ENCODE measurements at places on chromosomes 3 and 15.

- DNase-seq: no peak
Observed at GRCh38 chr3:161558236-161558635, 61.6 kb downstream of the OTOL1 start.

GRCh38 chr3:76698136-76698706 is 341.7 kb upstream of the ROBO2 start:
- DNase-seq: no peak

DNA sequence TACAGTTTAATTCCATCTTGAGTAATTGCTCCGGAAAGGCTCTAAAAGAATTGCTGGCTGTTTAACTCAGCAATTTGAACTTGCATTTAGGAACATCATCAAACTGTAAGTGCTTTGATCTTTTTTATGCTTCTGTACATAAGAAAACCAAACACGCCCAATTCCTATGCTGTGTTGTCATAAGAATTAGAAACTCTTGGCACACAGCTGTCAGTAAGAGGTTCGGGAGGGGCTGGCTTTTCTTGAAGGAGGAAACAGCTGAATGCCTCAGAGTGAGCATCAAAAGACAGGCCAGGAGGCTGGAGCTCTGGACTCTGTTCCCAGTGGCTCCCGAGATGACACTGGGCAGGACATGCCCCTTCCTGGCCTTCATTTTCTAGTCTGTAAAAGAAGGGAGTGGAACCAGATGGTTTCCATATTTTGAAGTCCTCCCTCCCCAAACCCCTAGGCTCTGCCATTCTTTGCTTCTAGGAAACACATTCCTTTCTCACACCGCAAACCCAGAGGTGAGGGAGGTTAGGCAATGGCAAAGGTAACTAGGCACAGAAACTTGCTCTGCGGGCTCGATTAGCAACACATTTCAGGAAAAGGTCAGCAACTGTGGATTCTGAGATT is 73.7 kb upstream of the DLG1 start:
- DNase-seq: no peak

GRCh38 chr3:130644628-130645253 is 101.9 kb downstream of the PIK3R4 start:
- no peak for DNase-seq

GRCh38 chr15:40637221-40637745 is 43.2 kb downstream of the KNL1 start:
- DNase-seq: no peak

DNA sequence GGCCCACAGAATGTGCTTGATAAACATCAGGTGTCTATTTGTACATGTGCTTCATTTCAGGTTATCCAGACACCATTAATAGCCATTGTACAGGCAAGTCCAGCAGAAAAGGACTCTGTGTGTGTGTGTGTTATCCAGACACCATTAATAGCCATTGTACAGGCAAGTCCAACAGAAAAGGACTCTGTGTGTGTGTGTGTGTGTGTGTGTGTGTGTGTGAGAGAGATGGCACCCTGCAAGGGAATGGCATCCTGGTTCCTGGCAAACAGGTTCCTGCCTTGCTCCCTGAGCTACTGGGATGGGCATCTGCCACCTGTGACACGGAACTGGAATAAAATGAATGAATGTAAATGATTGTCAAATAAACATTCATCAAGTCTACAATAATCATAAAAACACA is 11.7 kb downstream of the SUCLG2 start:
- DNase-seq: no peak

DNA sequence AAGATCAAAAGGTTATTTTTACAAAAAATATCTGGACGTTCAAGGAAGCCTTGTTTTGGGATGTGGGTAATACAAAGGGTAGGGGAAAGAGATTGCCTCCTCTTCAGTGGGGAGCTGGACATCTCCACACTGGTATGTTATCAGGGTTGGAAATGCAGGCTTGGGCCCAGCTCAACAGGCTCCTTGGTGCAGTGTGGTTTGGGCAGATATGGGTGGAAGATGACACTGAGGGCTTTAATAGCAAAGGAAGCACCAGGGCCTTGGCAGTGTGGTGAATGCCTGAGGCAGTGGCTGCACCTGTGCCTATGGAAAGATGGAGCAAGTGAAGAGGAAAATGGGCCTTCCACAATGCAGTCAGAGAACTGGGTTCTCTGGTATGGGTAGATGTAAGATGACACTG is 11.2 kb upstream of the MED12L start:
- no peak for DNase-seq

DNA sequence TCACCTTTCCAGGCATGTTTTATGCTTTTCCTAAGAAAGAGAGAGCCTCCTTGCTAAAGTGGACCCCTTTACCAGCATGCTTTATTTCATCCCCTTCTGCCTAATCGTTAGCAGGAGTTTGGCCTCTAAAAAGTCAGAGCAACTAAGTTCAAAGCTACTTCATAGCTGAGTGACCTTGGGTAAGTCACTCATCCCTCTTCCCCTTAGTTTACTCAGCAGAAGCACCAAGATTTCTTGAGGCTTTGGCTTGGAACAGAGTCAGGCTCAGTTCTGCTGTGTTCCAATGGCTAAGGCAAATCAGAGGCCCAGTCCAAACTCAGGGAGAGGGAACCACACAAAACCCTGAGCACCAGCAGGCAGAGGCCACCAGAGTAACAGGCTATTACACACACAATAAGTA is 254.9 kb downstream of the TJP1 start:
- no peak for DNase-seq

DNA sequence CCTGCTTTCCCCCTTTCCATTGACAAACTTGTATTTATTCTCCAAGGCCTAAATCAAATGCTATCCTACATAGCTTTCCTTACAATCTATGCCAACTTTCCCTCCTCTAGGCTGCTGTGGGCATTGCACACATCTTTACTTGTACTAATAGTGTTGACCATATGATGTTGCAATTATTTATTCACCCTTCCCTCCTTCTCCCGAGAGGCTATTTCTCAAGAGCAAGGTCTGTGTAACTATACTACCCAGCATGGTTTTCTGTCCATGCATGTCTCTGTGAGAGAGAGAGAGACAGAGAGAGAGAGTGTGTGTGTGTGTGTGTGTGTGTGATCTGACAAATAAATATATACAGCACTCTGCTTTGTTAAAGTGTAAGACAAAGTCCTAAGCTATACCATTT is 63.8 kb downstream of the GTPBP8 start:
- DNase-seq: no peak

DNA sequence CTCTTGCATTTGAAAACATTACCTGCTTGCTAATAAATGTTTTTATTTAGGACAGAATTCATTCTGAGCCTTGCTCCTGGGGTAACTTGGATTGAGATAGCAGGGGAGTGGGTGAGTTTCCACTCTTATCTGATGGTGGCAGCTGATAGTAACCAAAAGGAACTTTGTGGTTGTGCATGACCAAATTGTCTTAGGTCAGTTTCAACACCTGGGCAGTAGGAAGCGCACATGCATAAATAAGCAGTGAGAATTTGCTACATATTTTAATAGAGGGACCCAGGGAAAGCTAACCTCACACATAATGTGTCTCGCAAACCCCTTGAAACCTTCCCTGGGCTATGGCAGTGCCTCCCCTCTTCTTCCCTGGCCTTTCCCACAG is 65.4 kb upstream of the XCR1 start:
- DNase-seq: no peak

- DNase-seq: no peak
Observed at GRCh38 chr15:26119322-26119721, 256.2 kb upstream of the ATP10A start.

- no peak for DNase-seq
Observed at GRCh38 chr15:78811825-78812183, 540 bp upstream of the ADAMTS7 start.

- no peak for DNase-seq
Observed at GRCh38 chr15:99717161-99718009, 15.9 kb downstream of the LYSMD4 start.

GRCh38 chr3:120622870-120623726 is 27.0 kb downstream of the NDUFB4 start:
- DNase-seq: peak; percentile 33

DNA sequence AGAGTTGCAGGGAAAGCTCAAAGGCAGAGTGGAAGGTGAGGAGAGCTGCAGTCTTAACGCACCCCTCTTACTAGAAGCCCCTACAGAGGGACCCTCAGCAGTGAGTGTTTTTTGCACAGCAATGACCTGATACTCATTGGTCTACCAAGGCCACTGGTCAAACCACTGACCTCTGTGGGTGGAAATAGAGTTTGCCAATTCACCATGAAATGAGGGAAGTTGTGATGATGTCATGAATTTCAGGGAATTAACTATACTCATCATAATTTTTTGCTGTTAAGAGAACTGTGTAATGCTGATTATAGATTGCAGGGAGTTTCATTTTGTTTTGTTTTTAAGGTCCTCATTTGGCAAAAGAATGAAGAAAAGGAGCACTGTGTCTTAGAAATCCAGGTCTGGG is 101.7 kb upstream of the SMAD3 start:
- no peak for DNase-seq

DNA sequence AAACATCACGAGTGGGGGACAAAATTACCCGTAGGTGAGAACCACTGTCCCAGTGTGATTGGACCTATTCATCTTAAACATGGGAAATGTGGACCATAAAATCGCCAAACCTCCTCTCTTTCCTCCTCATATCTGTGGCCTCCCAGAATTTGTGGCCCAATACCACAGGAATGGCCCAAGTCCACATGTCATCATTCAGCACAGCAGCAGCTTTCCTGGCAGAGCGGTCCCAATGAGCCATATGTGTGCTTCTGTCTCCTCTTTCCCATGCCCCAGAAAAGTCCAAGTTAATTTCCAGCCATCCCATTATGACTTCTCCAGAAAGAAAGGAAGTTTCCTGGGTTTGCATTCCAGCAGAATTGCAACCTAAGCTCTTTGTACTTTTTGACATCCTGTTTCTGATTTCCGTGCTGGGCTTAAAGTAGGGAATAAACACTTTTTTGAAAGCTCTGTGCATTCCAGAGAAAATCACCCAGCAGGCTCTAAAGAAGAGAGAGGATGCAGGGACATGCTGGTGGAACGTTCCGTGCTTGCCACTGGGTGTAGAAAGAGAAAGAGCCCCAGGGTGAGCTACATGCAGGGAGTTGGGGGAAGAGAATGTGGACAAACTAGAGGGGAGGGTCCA is 259.4 kb upstream of the PROK2 start:
- no peak for DNase-seq

Measured in NCI-H1048 (cell line).